ENCODE measurements at places on chromosomes 4 and X. TPM values are rescaled to one million over a fixed set of nuclear protein-coding genes. Genes with fewer than 3 reads are reported as not detected.

The AMBN gene
- polyA plus RNA-seq = not detected

The CFAP97 gene
- 19.0 TPM for polyA plus RNA-seq

The SSX7 gene
- polyA plus RNA-seq = not detected

The CAPN6 gene
- polyA plus RNA-seq = 0.54 TPM

The HERC5 gene
- 6.5 TPM for polyA plus RNA-seq

The RBM41 gene
- polyA plus RNA-seq = 7.4 TPM

The RBMXL3 gene
- not detected for polyA plus RNA-seq

The PABPC5 gene
- polyA plus RNA-seq = 3.3 TPM

The CT45A2 gene
- not detected for polyA plus RNA-seq

All from urinary bladder (tissue), 4 donors.